ENCODE measurements at places on chromosomes 1 and 21.

DNA sequence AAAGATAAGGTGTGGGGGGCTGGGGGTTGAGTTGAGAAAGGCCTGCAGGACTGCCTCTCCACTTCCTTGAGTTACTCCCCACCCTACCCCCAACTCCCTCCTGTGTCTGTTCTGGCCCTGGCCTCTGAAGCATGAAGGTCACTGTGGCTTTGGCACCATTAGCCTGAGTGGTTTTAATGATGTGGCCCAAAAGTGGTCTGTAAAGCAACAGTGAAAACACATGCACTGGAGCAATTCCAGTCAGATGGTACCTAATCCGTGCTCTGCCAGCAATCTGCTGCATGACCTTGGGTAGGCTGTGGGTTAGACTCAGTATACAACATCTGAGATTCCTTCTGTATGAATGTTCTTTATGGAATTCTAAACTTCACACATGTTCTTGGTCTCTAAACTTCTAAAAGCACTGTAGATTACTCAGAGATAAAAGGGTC is 86.5 kb upstream of the ATP1A1 start:
- no peak for DNase-seq

GRCh38 chr1:211632808-211633523 is 42.5 kb downstream of the NEK2 start:
- no peak for DNase-seq

DNA sequence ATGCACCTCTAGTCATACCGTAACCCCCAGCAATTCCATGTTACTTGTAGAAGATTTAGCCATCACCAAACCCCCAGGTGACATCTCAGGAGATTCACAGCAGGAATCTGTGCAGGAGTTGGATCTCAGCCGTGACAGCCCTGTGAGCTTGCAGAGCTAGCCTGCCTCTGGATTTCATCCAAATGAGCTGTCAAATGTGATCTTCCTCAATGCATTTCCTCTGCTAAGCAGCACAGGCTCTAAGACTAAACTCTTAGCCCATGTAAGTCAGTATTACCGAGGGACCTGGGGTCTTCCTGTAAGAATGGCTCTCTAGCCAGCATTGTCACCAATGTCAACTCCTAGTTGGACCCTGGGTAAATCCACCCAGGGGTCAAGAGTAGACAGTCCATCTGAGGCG is 41.7 kb downstream of the UMODL1 start:
- DNase-seq, result no peak

DNA sequence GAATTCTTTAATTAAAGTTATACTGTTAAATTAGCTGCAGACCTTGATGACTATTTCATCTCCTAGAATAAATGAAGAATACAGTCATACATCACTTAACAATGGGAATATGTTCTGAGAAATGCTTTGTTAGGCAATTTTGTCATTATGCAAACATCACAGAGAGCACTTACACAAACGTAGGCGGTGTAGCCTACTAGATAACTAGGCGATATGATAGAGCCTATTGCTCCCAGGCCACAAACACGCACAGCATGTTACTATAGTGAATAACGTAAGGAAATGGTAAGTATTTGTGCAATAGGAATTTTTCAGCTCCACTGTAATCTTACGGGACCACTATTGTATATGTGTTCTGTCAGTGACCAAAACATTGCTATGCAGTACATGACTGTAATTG is 37.6 kb upstream of the DESI2 start:
- no peak for DNase-seq

DNA sequence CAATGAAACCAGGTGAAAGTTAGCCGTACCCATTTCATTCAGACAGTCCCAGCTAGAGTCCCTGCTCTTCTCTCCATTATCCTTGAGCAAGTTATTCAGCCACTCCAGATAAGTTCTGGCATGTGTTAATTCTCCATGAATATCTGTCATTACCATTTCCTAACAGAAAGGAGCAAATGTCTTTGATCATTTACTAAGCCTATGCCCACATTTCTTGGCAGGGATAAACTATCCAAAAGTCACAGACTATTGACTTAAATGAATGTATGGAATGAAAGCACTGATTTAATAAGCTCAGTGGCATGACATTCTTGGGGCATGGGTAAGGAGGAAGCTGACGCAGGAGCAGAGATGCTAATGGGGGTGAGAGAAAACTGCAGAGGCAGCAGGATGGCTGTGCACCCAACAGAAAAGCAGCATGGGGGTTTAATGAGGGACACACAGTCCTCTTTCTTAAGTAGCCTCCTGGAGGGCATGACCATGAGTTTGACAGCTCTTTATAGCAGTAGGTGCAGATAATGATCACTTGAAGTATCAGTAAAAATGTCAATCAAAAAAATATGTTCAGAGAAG is 17.6 kb upstream of the DHCR24 start:
- DNase-seq, result no peak

Measured in NCI-H1417 (cell line).